Adrenal gland (tissue), 19 donors: ENCODE measurements at places on chromosomes 12 and 14. TPM values are rescaled to one million over a fixed set of nuclear protein-coding genes. Genes with fewer than 3 reads are reported as not detected.

DNA sequence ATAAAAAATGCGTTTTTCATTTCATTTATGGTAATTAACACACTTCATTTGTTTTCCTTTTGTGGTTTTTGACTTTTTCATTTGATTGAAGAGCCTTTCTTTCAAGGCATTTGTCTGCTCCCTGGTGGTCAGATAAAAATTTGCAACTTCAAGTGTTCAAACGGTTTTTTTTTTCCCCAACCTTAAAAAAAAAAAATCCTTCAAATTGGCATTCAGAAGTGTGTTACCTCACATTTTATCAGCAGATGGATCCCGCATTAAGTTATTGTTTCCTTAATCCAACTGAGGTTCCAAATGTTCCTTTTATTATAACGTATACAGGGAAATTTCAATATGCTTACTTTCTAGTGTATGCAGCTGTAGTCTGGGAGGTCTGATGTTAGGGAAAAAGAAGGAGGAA, 47.2 kb downstream of the MYF5 start:
- DNase-seq, result no peak

GRCh38 chr14:92753250-92753649, 4.8 kb upstream of the LGMN start:
- peak; percentile 35 for DNase-seq
- no peaks in the 10 kb centered on the region for H3K27me3 ChIP-seq
- H3K36me3 ChIP-seq, result no peaks in the 10 kb centered on the region
- H3K4me3 ChIP-seq, result no peak overlapping the region
- no peak overlapping the region for H3K27ac ChIP-seq

DNA sequence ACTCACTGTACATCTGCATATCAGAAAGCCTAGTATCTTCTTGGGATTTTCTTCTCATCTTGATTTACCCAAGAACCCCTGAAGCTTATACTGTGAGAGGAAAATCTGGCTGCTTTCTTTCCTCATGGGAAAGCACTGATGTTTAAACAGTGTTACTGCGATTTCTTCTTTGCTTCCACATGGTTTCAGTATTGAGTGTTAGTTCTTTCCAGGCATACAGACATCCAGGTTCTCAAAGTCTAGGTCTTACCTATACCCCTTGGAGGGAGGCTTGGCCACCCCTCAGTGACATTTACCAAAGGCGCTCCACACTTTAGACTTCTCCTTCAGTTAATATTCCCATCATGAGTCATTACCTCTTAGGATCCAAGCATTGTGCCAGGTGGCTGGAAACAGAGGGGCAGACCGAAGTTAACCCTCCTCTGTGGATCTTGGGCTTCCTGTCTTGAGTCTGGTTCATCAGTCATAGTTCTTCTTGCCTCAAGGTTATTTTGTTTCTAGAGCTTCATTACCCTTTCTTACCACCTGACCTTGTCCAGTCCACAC, 79.1 kb downstream of the TMEM117 start:
- H3K27ac ChIP-seq, result no peak overlapping the region
- no peak overlapping the region for H3K4me3 ChIP-seq
- no peaks in the 10 kb centered on the region for H3K36me3 ChIP-seq
- H3K27me3 ChIP-seq, result no peaks in the 10 kb centered on the region

- no peak overlapping the region for H3K27ac ChIP-seq
- peaks cover 7% of the 10 kb centered on the region for H3K4me1 ChIP-seq
- H3K36me3 ChIP-seq, result no peaks in the 10 kb centered on the region
- DNase-seq, result peak; percentile 53
- no peak overlapping the region for H3K4me3 ChIP-seq
Measured at GRCh38 chr12:106428384-106428783, 70.8 kb downstream of the POLR3B start.

DNA sequence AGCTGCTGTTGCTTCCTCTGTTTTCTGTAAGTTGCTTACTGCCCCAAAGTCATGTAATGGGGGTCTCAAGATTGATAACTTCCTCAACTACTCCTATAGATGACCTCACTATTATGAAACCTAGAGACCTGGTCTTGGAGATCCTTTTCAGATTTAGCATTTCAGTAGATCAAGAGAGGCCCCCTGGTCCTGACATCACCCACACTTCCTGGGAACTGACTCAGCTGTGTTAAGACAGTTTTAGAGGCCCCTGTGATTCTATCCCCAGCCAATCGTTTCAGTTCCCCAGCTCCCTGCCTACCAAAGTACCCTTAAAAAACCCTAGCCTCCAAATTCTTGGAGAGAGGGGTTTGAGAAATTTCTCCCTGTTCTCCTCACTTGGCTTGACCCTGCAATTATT, 9.2 kb upstream of the ARG2 start:
- DNase-seq, result no peak
- no peaks in the 10 kb centered on the region for H3K4me1 ChIP-seq
- H3K27ac ChIP-seq, result no peak overlapping the region
- no peaks in the 10 kb centered on the region for H3K27me3 ChIP-seq
- no peak overlapping the region for H3K4me3 ChIP-seq

GRCh38 chr12:94277426-94278000, 129.1 kb downstream of the PLXNC1 start:
- DNase-seq, result no peak
- no peaks in the 10 kb centered on the region for H3K4me1 ChIP-seq
- no peaks in the 10 kb centered on the region for H3K27me3 ChIP-seq
- no peak overlapping the region for H3K4me3 ChIP-seq
- H3K36me3 ChIP-seq, result peaks cover 8% of the 10 kb centered on the region

DNA sequence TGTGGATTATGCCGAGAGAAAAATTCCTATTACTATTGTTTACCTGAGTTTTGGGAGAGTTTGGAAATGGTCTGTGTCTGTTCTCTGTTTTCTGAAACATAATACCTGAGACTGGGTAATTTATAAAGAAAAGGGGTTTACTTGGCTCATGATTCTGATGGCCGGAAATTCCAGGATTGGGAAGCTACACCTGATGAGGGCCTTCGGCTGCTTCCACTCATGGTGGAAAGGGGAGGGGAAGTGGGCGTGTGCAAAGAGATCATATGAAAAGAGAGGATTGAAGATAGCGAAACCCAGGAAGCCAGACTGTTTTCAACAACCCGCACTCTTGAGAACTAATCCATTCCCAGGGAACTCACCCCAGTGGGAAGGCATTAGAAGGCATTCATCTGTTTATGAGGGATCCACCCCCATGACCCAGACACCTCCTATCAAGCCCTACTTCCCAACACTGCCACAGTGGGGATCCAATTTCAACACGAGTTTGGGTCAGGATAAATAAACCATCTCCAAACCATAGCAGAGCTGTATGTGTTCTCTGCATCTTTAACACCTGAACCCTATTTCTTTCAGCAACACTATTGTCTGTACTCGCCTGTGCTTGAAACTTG, 51.1 kb downstream of the APAF1 start:
- DNase-seq, result no peak
- no peaks in the 10 kb centered on the region for H3K36me3 ChIP-seq
- H3K27ac ChIP-seq, result no peak overlapping the region
- H3K4me1 ChIP-seq, result peaks cover 7% of the 10 kb centered on the region
- no peak overlapping the region for H3K4me3 ChIP-seq

DNA sequence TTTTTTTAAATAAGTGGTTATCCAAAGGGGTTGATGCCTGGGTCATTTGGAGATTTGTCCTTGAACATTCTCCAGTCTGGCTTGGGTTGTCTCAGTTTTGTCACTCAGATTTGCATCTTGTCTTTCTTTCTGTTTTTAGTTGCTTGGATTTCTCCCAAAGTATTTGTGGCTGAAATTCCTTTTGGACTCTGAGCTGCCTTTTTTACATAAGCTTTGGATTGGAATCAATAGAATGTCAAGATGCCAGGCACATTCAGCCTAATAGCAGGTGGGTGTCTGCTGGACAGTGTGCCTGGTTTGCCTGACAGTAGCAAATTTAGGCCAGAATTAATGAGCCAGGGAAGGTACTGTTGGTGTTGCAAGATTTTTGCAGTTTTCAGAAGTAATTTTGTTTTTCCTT, 50.0 kb downstream of the FLRT2 start:
- DNase-seq, result no peak
- no peak overlapping the region for H3K27ac ChIP-seq
- peaks cover 10% of the 10 kb centered on the region for H3K4me1 ChIP-seq
- H3K36me3 ChIP-seq, result no peaks in the 10 kb centered on the region

DNA sequence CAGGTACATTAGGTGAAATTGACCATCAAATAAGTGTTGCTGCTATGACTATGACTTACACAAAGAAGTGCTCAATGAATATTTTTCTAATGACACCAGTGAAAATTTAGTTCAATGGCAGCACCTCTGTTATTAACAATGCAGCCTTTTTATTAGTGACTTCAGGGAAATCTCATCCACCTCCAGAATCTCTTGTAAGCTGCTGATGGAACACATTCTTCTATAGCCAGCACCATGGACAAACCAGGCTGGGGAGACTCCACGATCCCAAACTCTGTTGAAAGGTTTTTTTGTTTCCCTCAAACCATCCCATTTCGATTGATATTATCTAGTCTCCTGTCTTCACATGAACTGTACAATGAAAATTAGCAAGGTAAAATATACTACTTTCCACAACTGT, 265.9 kb downstream of the ITPR2 start:
- no peaks in the 10 kb centered on the region for H3K27me3 ChIP-seq
- no peaks in the 10 kb centered on the region for H3K36me3 ChIP-seq
- no peaks in the 10 kb centered on the region for H3K4me1 ChIP-seq
- no peak overlapping the region for H3K4me3 ChIP-seq

DNA sequence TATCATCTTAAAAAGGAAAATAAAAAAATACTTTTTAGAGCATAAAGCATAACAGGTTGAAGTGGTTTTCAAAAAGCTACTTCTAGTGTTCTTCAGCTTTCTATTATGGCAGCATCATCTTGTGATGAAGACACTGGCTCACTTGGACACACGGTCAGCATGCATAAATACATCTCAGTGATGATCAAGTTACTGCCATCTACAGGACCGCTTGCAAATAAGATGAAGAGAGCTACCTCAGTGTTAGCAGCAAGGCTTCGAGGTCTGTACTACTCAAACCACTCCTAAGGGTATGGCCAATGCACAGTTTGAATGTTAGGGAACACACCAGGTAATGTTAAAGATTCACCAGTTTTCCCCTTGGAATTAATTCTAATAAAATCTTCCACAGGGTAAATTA, 58.8 kb downstream of the GALC start:
- no peak overlapping the region for H3K4me3 ChIP-seq
- DNase-seq, result no peak
- no peaks in the 10 kb centered on the region for H3K27me3 ChIP-seq
- H3K36me3 ChIP-seq, result no peaks in the 10 kb centered on the region
- H3K4me1 ChIP-seq, result no peaks in the 10 kb centered on the region

DNA sequence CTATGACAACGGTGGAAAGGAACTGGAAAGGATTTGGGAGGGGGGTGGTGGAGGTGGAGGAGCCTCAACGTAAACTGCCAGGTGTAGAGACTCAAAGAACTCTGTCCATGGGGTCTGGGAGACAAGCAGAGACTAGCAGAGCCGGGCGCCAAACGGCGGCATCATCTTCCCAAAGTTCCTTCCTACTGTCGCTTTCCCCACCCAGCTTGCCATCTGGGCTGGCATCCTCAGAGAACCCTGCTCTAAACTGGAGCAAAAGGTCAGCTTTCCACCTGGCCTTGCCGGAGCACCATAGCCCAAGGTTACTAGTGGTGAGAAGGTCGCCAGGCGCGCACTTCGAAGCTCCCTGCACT, 4.0 kb upstream of the IRF2BPL start:
- H3K36me3 ChIP-seq, result no peaks in the 10 kb centered on the region
- peak overlapping the region; percentile 86 for H3K27ac ChIP-seq
- H3K4me3 ChIP-seq, result no peak overlapping the region
- no peaks in the 10 kb centered on the region for H3K27me3 ChIP-seq
- H3K4me1 ChIP-seq, result peaks cover 70% of the 10 kb centered on the region

DNA sequence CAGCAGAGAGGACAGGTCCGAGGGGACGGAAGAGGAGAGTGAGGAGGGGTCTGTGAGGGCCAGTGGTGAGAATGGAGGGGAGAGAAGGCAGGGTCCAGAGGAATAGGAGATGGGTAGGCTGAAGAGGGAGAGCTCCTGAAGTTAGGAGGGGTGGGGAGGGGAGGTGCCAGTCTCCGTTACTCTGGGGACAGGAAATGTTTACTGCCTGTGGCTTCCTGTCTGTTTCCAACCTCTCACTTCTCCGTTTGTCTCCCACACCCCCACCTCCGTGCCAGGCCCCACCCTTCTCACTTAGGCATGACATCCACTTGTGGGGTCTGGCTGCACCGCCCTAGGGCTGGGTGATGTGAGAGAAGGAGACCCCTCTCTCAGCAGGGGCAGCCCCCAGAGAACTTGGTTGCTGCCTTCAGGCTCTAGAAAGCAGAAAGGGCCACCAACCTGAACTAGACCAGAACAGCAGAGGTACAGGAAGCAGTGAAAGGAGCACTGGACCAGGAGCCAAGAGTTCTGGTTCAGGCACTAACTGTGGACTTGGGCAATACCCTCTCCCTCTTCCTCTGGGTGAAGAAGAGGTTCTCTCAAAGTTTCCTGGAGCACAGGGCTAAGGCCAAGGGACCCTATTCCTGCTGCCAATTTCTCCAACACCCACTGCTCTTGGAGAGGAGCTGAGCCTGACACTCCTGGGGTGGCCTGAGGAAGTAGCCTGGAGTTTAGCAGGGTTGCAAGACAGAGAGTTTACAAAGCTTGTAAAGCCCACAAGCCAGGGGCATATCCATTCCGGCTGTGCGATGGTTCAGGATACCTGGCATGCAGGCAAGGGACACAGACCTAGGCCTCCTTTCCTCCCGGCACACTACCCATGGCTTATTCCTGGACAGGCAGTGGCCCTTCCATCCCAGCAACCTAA, 5.5 kb downstream of the ITGA5 start:
- DNase-seq, result no peak
- peaks cover 71% of the 10 kb centered on the region for H3K4me1 ChIP-seq
- no peak overlapping the region for H3K4me3 ChIP-seq
- H3K27me3 ChIP-seq, result no peaks in the 10 kb centered on the region
- peak overlapping the region; percentile 25 for H3K27ac ChIP-seq

- no peaks in the 10 kb centered on the region for H3K36me3 ChIP-seq
- H3K4me1 ChIP-seq, result no peaks in the 10 kb centered on the region
- H3K27ac ChIP-seq, result no peak overlapping the region
- H3K27me3 ChIP-seq, result no peaks in the 10 kb centered on the region
Measured at GRCh38 chr12:68304626-68305025, 27.5 kb downstream of the MDM1 start.

Gene IFI27
- polyA plus RNA-seq, result 177 TPM

Gene DACT1
- 5.3 TPM for polyA plus RNA-seq

Gene FLVCR2
- 29.9 TPM for polyA plus RNA-seq

Gene ITPK1
- 148 TPM for polyA plus RNA-seq

Gene TBX3
- polyA plus RNA-seq, result 181 TPM

Gene FGF6
- not detected for polyA plus RNA-seq

Gene FOXJ2
- polyA plus RNA-seq, result 11.7 TPM

Gene CLEC2B
- 11.2 TPM for polyA plus RNA-seq
